GM04503 (cell line): ENCODE measurements at places on chromosomes 1 and 21.
A peak's percentile ranks its signal among the peaks of the same experiment; 100 is the strongest.

GRCh38 chr1:152141971-152142584 lies 16.9 kb downstream of the RPTN start:
- no peak for DNase-seq

DNA sequence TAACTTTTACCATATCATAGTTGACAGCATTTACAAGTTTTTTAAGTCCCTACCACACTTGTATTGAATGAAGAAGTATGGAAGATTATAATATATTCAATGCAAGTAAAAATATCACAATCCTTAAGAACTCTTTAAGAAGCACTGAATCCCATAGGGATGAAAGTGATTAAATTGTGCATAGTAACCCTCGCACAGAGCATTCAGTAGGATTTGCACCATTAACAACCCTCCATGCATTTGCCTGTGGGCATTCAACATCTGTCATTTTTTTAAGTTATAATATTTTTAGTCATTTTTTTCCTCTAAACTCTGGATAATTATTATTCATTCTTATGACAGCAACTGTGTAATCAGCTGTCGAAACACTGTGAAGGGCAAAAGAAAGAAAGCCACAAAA lies 10.1 kb downstream of the SELE start:
- DNase-seq: no peak

GRCh38 chr21:36734367-36735200 lies 35.7 kb downstream of the SIM2 start:
- no peak for DNase-seq

DNA sequence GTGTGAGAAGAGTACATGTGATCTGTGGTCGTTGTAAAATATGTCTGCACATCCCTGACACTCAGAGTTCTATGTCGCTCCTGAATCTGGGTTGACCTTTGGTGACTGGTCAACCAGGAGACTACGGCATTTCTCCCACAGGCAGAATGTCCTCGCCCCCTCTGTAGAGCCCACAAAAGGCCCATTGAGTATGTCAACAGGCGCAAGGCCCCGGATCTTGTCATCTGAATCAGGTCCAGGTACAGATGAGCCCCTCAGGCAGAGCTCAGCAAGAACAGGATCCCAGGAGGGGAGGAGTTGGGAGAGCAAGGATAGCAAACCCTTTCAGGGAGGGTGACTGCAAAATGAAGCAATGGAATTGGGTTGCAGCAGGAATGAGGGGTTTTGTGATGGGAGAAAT lies 126.5 kb downstream of the MATN1 start:
- DNase-seq: no peak

DNA sequence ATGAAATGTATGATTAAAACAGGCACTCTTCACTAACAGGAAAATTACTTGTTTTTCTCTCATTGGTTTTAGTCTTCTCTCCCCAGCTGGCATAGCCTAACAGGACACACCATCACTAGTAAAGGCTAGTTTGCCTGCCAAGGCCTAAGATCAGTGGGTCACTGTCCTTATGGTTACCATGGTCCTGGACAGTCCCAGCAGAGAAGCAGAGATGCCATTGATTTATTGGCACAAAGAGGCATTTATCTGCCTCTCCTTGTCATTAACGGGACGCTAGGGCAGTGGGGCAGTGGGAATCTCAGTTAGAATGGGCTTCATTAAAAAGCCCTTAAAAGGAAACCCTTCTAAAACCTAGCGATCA lies 13.9 kb downstream of the CD247 start:
- DNase-seq: no peak

DNA sequence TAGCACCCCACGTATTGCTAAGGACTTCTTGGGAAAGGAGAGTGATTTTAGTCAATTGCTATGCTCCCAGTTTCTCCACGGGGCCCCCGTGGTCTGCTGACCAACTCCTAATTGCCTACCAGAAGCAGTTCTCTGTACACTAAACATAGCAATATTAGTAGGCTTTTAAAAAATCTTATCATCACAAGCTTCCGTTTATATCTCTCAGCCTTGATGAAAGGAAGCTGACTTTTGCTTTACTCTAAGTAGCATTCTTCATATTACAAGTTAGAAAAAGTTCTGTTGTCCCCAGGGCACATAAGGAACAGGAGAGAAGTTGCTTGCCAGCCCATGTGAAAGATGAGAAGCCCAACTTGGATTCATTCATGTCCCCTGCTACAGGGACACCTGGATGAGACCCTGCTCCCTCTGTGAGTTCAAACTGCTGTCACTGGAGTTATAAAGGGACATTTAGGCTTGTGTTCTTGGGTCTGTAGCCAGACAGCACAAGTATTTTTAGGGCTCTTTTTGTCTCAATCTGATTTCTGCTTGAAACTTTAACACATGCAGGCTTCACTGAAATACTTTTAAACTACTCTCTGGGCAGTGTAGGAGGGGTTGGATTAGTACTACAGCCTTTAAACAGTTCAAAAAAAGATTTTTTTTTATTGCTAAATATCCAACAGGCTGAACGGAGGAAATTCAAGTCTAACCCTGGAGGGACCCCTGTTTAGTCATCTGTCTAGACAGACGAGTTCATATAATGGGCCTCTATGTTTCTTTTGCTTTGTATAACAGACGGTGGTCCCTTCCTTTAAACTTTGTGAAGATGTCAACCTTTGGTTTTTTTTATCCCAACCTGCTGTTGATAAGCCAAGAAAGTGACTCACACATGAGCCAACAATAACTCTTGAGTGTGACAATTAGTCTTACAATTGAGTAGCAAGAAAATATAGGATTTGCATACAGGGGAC lies 29.5 kb downstream of the TGFB2 start:
- no peak for DNase-seq

GRCh38 chr1:223706077-223706973 lies 6.0 kb upstream of the CAPN2 start:
- DNase-seq: peak; percentile 67

DNA sequence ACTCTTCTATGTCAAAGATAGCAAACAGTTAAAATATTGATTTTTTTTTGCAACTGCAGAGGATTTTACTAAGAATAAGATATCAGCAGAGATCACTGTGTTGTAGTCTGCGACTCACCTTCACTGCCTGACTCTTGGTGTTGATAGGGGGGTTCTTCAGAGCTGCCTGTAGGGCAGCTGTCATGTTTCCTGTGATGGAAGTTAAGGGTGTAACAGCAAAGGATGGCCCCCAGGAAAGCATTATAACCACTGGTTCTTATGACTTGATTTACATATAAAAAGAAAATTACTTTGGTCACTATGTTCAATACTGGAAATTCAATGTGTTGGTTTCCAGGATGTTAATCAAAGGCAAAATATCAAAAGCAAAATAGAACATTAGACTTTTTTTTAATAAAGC lies 2.6 kb downstream of the ARPC5 start:
- no peak for DNase-seq

DNA sequence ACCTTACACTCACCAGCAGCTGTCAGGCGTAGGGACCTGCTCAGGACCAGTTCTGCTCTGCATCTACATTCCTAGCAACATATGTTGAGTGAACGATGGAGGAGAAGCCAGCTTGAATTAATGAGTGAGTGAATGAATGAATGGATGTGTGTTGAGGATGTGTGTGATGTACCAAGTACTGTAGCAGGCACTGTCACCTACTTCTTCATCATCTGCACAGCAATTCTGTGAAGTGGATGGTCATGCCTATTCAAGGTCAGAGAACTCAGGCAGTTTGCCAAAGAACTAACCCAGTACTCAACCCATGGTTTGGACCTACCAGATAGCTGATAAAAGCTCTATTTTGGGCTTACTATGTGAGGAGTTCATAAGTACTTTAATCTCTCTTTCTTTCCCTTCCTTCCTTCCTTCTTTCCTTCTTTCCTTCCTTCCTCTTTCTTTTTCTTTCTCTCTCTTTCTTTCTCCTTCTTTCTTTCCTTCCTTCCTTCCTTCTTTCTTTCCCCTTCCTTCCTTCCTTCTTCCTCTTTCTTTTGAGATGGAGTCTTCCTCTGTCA lies 56.9 kb downstream of the ATP1A1 start:
- no peak for DNase-seq

- no peak for DNase-seq
Measured at GRCh38 chr1:38527373-38527966, 332.1 kb downstream of the RRAGC start.

DNA sequence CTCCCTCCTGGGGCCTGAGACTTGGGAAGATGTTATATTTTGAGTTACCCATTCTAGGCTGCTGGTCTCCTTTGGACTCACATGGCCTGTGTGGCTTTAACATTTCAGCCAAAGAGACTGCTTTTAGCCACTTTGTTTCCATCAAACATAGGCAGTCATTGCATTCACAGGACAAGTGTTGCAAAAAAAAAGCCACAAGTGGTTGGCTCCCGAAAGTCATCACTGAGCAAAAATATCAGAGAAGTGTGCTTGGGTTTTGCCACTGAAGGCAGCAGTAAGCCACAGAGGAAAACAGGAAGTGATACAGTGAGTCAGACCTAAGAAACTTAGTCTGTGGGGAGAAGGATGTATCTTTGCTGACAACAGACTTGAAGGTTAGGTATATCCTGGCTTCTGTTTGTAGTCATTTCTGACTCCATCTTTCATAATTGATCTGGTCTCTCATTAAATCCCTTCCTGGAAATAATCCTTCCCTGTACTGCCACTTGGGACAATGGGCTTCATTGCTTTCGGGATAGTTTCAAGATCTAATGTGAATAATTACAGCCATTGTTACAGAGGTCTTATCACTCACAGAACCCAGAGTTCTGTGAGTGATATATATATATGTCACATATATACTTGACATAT lies 80.9 kb downstream of the COLGALT2 start:
- peak; percentile 76 for DNase-seq

- DNase-seq: no peak
Measured at GRCh38 chr1:154154053-154154452, 820 bp downstream of the NUP210L start.

DNA sequence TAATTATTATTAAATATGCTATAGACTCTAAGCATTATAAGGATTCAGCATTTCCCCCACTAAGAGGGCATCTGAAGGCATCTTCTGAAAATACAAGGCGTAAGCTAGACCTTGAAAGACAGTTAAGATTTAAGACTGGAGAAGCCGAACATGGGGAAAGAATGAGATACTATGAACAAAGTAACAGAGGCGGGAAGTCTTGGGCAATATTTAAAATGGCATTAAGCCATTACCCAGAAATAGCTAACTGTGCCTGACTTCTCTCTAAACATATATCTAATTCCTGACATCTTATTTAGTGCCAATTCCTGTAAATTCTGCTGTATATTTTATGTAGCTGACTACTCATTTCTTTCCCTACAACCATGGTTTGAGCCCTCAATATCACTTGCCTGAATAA lies 20.9 kb downstream of the DPH5 start:
- DNase-seq: no peak

GRCh38 chr1:11543796-11544195 lies 64.8 kb downstream of the DISP3 start:
- no peak for DNase-seq

DNA sequence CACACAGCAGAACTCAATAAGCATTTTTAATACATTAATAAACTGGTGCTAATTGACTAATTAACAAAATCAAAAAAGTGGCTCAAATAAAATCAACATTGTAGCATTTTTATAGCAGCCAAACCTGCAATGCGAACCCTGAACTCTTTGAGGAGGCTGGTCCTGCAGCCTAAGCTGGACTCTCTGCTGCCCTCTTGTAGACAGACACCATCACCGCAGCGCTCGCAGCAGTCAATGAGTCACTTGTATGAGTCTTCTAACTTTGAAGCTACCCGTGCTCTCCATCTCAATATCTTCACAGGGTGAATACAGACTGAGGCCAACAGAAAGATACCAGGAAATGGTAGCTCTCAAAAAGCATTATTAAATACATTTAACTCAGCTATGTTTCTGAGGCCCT lies 9.7 kb upstream of the KRTAP7-1 start:
- no peak for DNase-seq

DNA sequence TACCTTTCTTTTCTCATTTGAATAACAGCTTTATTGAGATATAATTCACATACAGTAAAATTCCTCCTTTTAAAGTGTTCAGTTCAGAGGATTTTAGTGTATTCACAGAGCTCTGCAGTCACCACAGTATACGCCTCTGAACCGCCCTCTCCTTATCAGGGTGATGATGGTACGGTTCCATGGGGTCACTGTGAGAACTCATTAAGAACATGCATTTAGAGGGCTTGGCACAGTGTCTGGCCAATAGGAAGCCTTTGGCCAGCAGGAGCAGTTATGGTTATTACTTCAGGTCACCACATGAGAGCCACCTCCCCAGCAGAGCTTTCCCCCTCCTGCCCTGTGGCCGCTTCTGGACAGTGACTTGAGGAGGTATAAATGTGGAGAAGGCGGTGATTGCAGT lies 27.3 kb downstream of the KCNQ4 start:
- no peak for DNase-seq

- DNase-seq: no peak
Measured at GRCh38 chr1:36092166-36092797, 3.6 kb downstream of the ADPRS start.

DNA sequence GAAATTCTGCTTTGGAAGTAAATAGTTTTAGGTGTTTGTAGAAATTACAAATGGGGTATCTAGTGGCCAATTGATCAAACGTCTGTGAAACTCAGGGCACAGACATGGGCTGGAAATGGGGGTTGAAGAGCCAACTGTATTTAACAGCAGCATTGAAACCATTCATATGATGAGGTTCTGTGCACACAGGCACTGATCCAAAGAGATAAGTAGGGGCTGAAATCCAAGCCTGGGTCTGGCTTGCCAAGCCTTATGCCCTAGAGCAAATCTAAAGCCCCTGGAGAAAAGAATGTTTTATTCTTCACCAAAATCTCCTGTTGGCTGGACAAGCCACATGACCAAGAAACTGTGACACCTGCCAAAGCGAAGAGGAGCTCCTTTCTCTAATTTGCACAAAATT lies 67.6 kb upstream of the ST6GALNAC5 start:
- DNase-seq: no peak

DNA sequence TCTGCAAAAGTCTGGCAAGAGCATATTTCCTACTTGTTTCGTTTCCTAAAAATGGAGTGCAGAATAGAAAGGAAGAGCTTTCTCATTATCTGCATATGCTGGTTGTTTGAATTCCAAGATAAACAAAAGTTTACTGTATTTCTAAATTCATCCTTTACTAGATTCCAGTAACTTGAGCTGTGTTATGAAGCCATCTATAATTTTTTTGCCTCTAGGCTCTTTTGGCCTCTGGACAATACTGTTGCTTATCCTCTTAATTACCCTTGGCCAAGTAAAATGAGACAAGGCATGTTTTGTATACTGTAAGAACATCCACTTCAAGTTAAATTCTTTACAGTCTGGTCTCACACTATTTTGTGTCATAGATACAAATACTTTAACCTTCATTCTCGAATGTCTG lies 45.6 kb upstream of the HFM1 start:
- no peak for DNase-seq

DNA sequence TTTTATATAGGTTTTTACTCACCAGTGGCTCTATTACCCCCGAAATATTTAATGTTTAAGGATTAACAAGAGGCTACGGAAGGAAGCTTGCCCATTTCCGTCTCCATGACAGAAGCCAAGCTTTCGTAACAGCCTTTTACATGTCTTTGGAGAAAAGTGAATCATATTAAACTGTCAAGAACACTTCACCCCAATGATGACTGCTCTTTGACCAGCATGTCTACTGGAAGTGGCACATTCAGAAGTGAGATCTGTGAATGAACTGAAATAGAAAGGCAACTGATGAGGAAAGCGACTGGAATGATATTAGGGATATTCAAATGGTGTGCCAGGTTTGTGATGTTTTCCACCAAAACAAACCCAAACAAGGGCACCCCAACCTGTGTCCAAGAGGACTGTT lies 8.5 kb upstream of the PRDM15 start:
- DNase-seq: no peak
